ENCODE measurements at places on chromosomes 13 and 19. TPM values are rescaled to one million over a fixed set of nuclear protein-coding genes. Genes with fewer than 3 reads are reported as not detected.

GRCh38 chr19:4066176-4066606 is 508 bp downstream of the ZBTB7A start:
- no peak for DNase-seq

DNA sequence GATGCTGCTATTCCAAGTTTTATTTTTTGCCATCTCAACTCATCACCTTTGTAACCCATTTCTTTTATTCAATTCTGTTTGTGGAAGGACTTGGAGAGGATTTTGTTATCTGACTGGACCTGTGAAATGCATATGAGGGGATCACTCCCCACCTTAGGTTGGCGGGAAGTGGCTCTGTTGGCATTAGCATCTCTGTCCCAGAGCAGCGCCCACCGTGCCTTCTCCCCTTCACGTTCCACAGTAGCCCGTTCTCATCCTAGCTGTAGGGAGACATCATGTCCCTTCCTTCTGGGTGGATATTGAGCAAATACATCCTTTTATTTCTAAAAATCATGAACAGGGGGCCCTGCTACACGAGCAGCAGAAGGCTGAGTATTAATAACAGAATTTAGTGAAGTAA is 330.4 kb downstream of the RFC3 start:
- DNase-seq, result no peak

- DNase-seq, result no peak
Measured at GRCh38 chr13:78625384-78625783, 22.0 kb upstream of the POU4F1 start.

GRCh38 chr19:954672-955494 is 29.0 kb downstream of the ARID3A start:
- peak; percentile 91 for DNase-seq

- DNase-seq, result no peak
Measured at GRCh38 chr19:14048443-14049153, 13.3 kb downstream of the PALM3 start.

- no peak for DNase-seq
Measured at GRCh38 chr13:109172136-109172535, 542.7 kb downstream of the MYO16 start.

- no peak for DNase-seq
Measured at GRCh38 chr13:76131551-76131950, 495.4 kb downstream of the LMO7 start.

DNA sequence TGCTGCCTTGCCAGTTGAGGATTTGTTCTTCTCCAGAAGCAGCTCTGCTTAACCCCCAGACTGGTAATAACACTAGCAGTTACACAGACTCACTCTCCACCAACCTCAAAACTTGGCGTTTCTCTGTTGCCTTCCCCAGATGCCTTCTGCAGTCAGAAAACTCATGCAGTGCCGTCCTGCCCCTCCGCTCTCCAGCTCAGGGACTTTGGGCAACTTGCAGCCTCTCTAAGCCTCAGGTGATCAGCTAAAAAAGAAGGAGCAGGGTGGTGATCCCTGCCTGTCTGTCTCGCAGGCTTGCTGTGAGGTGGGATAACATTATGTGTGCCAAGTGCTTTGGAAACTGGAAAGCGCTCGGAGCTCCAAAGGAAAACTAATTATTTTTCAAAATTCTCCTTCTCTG is 391.6 kb downstream of the HS6ST3 start:
- no peak for DNase-seq

GRCh38 chr13:23622985-23623384 is 52.8 kb downstream of the TNFRSF19 start:
- DNase-seq, result peak; percentile 62

- no peak for DNase-seq
Measured at GRCh38 chr13:71338070-71338469, 528.9 kb downstream of the DACH1 start.

Gene CLEC4G
- total RNA-seq, result 0.72 TPM

Gene RSPH6A
- total RNA-seq, result 0.13 TPM

Gene MCOLN1
- 24.0 TPM for total RNA-seq

Gene B3GNT8
- total RNA-seq, result 4.4 TPM

Gene CD79A
- 11.0 TPM for total RNA-seq
